ENCODE measurements at places on chromosomes 1 and 21.
A peak's percentile ranks its signal among the peaks of the same experiment; 100 is the strongest.

DNA sequence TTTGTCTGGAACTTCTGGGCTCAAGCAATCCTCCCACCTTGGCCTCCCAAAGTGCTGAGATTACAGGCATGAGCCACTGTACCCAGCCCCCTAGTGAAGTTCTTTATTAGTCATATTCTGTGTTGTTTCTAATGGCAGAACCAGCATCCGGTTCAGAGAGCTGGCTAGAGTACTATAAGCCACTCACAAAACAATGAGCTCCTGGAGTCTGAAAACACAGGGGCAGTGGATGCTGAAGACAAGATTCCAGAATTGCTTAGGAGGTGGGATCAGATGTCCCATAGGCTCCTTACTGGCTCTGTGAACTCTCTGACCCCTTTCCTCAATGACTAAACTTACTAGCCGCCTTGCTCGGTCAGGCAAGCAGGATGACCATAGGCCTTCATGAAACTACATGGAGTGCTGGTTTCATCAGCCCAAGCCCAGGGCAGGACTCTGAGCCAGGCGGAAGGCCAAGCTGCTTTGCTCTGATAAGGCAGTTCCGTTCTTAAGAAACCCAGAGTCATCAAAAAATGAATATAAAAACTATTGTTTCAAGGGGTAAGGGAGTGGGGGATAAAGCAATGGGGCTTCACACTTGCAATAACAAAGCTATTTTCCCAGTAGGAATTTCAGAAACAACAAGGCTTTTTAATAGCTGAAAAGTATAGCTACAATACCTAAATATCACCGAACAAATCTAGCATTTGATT lies 8.1 kb downstream of the MTHFR start:
- peak; percentile 93 for DNase-seq

GRCh38 chr1:39789571-39790110 lies 976 bp upstream of the BMP8B start:
- DNase-seq = no peak

DNA sequence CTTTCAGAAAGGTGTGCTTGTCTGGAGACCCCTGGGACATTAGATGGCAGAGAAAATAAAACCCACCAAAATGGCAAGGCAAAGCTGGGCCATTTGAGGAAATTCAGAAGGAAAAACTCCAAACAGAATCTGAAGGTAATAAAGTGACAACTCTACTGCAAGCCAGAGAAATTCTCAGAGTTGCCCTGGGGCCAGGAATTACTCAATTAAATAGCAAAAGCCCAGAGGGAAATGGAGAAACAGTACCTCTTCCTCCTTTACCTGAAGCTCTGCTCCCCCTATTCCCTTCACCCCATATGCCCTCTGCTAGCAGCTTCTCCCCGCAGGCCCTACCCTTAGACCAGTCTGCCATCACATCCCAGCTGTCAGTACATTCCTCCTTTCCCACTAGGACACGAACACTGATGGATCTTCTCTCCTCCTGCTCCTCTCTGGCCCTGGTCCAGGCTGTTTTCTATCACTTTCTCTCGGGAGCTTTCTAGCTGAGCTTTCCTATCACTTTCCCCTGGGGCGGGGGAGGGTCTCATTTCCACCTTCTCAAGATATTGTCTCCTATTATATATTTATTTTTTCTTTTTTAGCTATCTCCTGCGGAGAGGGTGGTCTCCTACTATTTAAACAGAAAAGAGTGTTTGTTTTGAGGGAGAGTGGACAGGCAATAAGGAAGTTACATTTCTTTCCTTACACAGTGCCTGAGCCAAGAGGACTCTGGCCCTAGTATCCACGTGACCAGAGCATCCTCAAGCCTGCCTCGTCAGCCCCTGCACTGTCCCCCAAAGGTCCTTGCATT lies 47.7 kb upstream of the RBM15 start:
- DNase-seq = no peak

DNA sequence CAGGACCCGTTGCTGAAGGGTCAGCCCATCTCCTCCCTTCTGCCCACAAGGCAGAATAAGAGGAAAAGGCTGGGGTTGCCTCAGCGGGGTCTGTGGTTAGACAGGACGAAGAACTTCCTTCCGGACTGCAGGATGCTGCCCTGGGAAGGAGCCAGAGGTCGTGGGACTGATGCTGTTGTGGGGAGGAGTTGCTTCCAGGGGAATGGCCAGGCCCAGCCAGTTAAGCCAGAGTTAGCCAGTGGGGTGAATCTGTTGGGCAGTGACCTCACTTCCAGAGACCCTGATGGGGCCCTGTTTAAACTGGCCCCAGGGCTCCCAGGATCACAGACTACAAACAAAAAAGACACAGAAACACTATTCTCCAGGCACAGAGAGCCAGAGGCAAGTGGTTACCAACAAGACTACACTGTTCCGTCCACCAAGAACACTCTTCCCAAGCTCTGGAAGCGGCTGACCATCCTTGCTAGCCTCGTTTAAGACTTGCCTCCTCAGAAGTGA lies 13.0 kb downstream of the FAM229A start:
- DNase-seq = no peak

- no peak for DNase-seq
Measured at GRCh38 chr21:39116761-39117439, 66.4 kb downstream of the PSMG1 start.

- DNase-seq = no peak
Measured at GRCh38 chr1:77230051-77230450, 10.8 kb upstream of the PIGK start.

DNA sequence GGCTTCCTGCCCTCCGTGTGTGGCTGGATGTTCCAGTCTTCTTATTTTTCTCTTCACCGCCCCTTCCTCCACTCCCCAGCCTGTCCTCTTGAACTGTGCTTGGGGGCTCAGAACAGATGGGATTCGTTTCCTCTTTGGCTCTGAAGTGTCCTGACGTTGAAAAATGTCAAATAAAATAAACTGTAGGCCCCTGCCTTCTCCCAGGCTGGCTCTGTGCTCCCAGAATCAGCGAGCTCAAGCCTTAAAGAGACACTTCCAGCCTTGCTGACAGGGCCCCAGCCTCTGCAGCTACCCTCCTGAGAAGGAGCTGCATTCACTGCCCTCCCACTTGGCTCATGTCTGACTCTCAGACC lies 104.2 kb upstream of the IPO9 start:
- no peak for DNase-seq

DNA sequence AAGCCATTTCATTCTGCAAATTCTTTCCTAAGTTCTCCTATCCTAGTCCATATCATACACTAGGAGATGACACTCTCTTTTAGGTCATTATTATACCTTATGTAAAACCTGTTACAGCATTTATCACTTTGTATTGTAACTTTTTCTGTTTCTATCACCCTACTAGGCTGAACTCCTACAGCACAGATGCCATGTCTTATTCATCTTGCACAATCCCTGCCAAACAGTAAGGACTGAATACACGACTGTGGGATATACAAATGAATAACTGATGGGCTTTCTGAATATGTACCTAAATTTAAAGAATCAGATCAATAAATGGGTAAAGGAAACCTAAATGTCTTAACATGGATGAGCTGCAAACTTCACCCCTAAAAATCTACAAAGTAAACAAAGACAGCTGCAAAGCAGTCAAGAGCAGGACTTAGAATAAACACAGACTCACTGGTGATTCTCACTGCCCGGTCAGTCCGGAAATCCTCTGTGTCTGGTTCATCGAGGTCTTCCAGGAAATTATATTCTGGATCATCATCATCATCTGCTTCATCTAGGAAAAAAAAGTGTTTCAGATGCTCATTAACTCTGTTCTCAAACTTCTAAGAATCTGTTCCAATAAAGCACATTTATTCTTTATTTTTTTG lies 62.3 kb downstream of the GON4L start:
- DNase-seq = no peak

DNA sequence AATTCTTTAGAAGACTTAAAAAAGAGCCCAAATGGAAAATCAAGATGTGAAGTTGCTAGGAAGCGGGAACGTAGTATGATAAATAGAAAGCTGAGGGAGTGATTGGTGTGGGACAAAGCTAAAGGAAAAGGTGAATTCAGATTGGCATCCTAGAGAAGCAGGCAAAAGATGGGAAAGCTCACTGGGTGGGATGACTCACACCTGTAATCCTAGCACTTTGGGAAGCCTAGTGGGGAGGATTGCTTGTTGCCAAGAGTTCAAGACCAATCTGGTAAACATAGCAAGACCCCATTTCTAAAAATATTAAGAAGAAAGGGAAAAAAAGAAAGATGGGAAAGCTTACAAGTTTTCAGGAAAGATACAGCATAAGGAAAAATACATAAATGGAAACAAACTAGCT lies 1.8 kb downstream of the MRPS21 start:
- no peak for DNase-seq

GRCh38 chr1:89987159-89987819 lies 7.6 kb upstream of the ZNF326 start:
- peak; percentile 85 for DNase-seq

DNA sequence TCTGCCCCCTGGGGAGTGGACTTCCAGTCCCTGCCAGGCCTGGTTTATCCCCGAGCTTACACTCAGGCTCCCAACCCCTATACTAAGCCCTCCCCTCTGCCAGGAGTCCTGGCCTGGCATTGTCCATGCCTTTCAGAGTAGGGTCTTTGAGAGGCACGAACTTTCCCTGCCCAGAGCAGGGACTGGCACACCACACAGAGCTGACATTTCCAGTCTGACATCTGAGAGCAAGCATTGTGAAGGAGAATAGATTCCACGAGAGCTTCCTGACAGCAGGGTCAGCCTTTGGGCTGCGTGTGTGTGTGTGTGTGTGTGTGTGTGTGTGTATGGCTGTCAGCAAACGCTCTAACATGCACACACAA lies 59.5 kb upstream of the LAPTM5 start:
- no peak for DNase-seq

- peak; percentile 18 for DNase-seq
Measured at GRCh38 chr1:43225168-43225567, 44.6 kb upstream of the TMEM125 start.

GRCh38 chr1:245026247-245026646 lies 128.5 kb upstream of the KIF26B start:
- DNase-seq = peak; percentile 15

- DNase-seq = no peak
Measured at GRCh38 chr1:67752306-67752705, 67.3 kb downstream of the GADD45A start.

GRCh38 chr1:11990303-11991032 lies 10.2 kb downstream of the MFN2 start:
- DNase-seq = no peak

DNA sequence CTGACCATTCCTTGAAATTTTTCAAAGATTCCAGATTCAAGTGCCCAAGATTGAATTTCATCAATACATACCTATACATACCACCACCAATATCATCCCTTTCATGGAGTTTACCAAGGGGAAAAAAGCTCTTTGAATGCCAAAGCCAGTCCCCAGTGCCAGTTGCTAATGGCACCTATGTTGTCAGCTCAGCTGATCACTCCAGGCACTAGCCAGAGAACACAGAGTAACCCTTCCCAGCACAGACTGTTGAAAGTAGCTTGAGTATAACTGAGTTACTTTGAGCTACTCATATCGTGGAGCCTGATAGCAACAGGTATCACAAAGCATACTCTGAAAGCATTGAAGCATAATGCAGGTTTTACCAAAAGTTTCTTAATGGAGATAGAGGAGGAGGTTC lies 133.9 kb upstream of the NFIA start:
- no peak for DNase-seq

DNA sequence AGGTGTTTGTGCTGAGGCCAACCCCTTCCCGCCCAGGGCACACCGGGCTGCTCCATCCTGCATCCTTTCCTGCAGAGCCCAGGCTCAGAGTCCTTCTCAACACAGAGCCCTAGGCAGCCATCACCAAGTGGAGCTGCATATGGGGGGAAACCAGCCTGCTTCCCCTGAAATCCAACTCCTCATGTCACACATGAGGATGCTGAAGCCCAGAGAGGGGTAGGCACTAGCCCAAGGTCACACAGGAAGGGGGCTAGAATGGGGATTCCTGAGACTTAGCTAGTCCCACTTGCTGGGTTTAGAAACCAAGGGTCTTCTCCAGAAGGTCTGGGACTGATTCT lies 5.5 kb upstream of the TNFRSF1B start:
- DNase-seq = no peak

- no peak for DNase-seq
Measured at GRCh38 chr1:181503171-181503810, 20.0 kb downstream of the CACNA1E start.

DNA sequence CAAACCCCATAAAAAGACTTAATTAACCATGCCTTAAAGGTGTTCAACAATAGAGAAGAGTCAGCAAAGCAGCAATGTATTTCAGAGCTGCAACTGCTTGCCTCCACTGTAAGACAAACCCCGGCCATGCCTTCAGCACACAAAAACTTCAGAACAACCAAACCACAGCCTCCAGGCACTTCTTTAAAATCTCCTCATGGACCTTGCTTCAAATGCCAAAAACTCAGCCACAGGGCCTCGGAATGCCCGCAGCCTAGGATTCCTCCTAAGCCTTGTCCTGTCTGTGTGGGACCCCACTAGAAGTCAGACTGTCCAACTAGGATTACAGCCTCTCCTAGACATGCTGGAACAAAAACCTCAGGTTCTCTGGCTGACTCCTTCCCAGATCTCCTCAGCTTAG lies 208.1 kb upstream of the DUSP10 start:
- no peak for DNase-seq

DNA sequence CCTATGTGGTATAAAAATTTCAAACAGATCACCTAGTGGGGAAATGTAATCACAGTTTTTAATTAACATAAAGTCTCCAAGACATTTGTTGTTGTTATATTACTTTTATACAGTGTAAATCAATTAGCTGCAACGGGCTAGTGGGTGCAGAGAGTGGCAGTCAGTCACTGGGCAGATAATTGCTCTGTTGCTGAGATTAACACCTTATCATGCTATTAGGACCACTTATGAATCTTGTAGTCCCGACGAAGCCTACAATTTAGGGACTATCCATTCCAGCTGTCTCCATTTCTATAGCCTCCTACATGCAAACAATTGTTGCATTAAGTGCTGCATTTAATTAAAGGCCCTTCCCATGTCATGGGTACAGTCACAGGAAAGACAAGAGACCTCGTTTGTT lies 158.9 kb upstream of the PROX1 start:
- no peak for DNase-seq

DNA sequence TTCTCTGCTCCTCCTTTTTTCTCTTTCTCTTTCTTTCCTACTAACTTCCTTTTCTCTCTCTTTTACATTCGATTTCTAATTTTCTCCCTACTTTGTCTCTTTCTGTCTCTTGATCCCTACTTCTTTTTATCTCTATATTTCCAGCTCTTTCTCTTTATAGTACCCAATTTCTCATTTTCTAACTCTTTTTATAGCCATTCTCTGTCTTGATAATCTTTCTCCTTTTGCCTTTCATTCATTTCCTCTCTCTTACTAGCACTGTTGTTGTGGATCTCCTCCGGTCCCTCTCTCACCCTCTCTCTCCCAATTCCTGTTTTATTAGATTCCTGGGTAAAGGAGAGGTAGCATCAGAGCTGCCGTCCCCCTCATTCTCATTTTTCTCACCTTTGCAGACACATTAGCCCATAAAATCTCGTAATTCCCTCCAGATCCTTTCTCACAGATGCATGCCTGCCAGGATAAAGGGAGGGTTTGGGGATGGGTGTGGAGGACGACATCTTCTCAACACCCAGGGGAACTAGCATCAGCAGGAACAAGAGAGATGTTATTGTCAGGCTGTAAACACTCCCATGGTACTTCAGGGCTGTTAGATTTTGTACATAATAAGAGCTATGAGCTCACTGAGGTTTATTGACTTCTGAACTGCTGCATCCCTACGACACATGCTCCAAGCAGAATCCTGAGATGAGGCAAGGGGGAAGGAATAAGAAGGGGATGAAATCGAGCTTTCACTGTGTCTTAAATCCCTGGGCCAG lies 159.0 kb upstream of the GALNT2 start:
- DNase-seq = no peak

Data from hematopoietic multipotent progenitor cell treated with erythropoietin and hydrocortisone succinate and interleukin-3 and kit ligand, for 8 days (in vitro differentiated cells).